Heart left ventricle (tissue), 16 donors: ENCODE measurements at places on chromosomes 6 and 20. TPM values are rescaled to one million over a fixed set of nuclear protein-coding genes. Genes with fewer than 3 reads are reported as not detected.
A peak's percentile ranks its signal among the peaks of the same experiment; 100 is the strongest.

SLC22A2 gene
- total RNA-seq = not detected

RNF217 gene
- total RNA-seq = 21.6 TPM

TNF gene
- total RNA-seq = 7.6 TPM

NKX2-2 gene
- not detected for total RNA-seq

C6orf47 gene
- total RNA-seq = 20.0 TPM

PPP1R3G gene
- total RNA-seq = 9.7 TPM

SCRT2 gene
- total RNA-seq = not detected

DNA sequence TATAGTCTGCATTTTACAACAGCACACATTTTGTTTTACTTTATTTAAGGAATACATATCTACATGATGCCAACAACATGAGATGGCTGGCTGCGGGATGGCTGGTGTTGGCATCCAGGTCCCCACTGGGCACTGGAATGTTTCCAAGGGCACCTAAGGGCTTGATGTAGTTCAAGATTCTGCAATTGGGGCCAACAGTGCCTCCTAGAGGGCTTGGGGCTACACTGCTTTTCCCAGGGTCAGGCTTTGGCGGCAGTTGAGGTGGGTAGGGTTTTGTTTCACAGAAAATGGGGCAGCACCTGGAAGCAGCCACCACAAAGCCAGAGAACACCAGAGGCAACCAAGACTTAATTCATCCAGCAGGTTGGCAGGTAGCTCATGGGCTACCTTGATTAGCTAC, 202.2 kb upstream of the PRND start:
- DNase-seq = no peak

GRCh38 chr20:31566658-31567379, 38.3 kb upstream of the ID1 start:
- no peak for DNase-seq

DNA sequence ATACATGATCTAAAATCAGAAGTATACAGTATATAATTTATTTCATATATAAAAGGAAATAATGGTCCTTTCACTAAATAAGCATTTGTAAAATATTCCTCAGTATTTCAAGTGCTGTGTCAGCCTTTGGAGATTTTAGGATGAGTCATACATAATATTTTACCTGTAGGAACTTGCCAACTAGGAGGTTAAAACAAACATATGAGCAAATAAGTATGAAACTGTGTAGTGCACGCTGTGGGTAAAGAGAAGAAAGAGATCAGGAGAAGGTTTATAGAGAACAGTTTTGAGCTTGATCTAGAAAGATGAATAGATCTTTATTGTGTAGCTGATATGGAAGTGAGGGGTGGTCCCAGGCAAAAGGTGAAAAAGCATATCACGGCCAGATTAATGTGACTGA, 169.9 kb upstream of the RNF217 start:
- no peak for DNase-seq

DNA sequence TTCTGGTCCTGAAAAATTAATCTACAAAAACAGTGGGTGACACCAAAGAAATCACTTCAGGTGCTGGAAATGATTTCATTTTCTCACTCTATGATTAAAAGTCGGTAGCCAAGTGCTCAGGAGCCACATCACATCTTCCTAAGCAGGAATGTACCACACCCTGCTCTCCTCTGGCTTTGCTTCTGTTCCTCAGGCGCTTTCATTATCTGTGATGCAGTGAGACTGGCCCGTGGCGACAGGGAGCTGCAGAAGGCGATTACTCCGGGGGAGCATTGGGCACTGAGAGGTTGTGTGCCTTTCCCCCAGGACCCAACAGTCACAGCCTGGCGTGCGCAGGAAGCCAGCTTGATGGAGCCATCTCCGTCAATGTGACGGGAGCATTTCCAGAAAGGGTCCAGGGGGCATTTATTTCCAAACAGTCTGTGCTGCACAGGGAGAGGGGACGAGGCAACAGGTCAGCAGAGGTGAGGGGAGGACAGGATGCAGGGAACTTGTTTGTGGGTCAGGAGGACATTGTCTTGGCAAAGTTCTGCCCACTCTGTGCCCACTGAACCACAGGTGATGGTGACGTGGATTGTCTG, 5.6 kb upstream of the ZNF831 start:
- no peak for DNase-seq

DNA sequence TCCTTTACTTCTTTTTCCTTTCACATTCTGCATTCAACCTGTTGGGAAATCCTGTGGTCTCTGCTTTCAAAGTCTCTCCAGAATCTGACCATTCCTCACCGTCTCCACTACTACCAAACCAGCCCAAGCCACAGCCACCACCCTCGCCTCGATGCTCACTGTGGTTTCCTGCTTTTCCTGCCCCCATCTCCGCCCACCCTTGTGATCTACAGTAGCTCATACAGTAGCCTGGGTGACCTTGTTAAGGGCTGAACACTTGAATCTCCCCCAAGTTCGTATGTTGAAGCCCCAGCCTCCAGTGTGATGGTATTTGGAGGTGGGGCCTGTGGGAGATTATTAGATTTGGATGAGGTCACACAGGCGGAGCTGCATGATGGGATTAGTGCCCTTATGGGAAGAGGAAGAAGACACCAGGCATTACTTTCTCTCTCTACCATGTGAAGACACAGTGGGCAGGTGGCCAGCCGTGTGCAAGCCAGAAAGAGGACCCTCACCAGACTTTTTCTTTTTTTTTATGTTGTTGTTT, 189.0 kb upstream of the UST start:
- no peak for DNase-seq

DNA sequence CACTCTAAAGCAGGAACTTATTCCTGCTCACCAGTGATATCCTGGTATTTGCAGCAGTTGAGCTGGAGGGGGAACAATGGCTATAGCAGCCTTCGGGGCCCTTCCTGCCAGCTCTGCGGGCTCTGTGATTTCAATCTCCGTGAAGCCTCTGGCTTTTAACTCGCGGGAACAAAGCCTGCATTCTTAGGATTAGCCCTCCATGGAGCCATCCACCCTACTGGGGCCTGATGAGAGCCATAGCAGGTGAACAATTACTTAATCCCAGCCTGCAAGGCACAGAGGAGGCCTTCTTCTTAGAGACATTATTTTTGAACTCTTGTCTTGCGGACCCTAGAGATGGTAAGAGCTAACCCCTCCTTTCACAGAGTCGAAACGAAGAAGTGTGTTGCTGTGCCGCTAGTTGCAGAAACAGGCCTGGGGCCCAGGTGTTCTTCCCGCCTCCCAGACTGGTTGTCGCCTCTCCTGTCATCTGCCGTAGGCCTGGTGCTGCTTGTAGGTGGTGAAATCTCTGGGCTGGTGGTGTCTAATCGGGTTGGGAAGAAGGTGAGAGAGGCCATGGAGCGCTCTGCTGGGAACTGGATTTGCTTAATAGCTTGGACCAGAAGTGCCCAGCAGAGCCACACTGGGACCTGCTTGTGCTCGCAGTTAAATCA, 9.7 kb downstream of the GHRH start:
- DNase-seq = no peak

- DNase-seq = no peak
These were observed 1.8 kb upstream of the SIM1 start for GRCh38 chr6:100466410-100467128.

- DNase-seq = peak; percentile 38
These were observed 99.3 kb downstream of the PRND start for GRCh38 chr20:4820806-4821518.

DNA sequence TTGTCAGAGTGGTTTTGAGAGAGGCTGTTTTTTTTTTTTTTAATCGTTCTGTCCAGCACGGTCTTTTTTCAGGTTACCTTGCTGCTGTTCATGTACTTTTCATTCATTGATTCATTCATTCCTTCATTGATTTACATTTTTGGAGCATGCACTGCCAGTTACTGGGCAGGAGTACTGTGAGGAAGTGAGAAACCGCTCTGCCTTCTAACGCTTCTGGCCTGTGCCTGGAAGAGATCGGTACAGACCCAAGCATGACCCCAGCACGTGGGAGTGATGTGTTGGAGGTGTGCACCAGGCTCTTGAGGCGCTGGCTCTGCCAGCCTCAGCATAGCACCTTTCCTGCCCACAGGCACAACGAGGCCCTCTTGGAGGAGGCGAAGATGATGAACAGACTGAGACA, 9.1 kb downstream of the RIPK1 start:
- DNase-seq = no peak

DNA sequence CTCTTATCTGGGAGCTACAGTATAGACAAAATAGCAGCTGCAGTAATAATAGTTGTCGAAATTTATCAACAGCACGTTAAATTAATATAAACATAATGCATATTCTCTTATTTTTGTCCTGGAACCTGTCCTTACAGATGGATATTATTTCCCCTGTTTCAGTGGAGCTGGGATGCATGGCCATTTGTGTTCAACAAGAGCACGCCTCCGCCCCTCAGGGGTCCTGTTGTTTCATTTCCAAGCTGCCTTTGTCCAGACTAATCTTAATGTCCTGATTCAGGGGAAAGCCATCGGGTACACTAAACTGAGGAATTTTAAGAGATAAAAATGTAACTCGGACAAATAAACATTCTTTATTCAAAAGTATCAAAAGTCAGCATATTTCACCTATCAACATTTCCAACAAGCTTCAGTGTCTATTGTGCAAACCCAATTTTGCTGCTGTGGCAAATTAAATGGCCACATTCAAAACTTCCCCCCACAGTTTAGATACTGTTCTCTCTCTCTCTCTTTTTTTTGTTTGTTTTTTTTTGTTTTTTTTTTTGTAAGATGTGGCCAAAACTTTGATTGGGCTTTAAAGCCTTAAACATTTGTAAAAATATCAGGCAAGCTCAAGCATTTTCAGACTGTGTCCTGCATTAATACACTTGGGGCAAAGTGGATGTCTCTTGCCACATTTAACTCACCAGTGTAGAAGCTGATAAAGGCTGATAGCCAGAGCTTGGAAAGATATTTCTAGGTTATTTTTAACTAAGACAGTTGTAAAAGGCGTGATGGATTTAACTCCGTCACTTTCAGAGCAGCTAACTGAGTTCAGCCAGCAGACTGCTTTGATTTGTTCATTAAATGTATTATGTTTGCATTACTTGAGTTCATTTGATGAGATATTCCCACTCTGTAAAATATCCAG, 112.5 kb upstream of the QKI start:
- DNase-seq = no peak

DNA sequence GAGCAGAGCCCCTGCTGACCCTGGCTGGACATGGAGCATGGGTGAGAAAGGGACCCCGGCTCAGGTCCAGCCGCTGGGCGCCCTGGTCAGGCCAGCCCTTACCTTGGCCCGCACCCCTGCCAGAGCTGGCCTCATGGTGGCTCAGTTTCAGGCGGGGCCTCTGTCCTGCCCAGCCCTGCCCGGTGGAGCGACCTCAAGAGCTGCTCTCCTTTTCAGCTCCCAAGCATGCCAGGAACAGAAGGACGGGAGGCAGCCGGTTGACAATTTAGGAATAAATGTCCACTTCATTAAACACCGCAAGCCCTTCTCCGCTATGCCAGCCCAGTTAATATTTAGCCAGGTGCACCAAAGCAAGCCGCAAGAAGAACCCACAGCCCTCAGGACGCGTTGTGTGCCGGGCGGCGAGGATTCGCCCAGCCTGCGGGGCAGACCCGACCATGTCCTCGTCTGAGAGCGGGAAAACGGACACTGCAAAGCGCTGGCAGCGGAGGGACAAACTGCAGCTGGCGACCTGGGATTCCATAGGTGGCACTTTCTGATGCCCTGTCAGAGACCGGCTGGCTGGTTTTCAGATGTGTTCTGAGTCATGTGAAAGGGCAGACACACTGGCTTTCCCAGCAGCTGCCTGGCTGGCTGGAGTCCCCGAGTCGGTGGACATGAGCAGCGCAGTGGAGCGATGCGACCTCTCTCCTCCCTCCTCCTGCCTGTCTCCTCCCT, 221.9 kb downstream of the TTLL2 start:
- DNase-seq = no peak

DNA sequence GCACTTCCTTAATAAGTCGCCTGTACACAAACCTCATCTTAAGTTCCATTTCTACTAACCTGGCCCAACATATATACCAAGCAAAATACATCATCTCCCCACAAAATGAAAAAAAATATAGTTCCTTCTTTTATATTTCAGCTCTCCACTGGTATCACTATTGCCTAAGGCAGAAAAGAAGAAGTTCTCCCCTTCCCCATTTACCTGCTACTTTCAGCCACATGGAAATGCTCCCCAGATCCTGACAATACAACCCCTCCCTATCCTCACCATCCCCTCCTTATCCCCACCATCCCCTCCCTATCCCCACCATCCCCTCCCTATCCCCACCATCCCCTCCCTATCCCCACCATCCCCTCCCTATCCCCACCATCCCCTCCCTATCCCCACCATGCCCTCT, 175.7 kb downstream of the LINC00237 start:
- DNase-seq = no peak

- no peak for DNase-seq
These were observed 255.7 kb upstream of the PRND start for GRCh38 chr20:4465855-4466545.

GRCh38 chr6:15023448-15023847, 222.4 kb upstream of the JARID2 start:
- DNase-seq = no peak

GRCh38 chr6:101741474-101742171, 348.1 kb downstream of the GRIK2 start:
- DNase-seq = no peak
